Hair follicle dermal papilla cell (primary cell): ENCODE measurements at places on chromosomes 3 and 15. TPM values are rescaled to one million over a fixed set of nuclear protein-coding genes. Genes with fewer than 3 reads are reported as not detected.

The CCR5 gene
- not detected in 2 replicates for total RNA-seq

The LRRIQ4 gene
- total RNA-seq: 0.16 and 0.36 TPM in 2 replicates

The ALDH1L1 gene
- 0.16 TPM in 1 of 2 replicates, not detected in the other for total RNA-seq

The PLA2G4D gene
- total RNA-seq: not detected in 2 replicates

The RETNLB gene
- not detected in 2 replicates for total RNA-seq

The CCNB2 gene
- total RNA-seq: 6.2 and 7.6 TPM in 2 replicates

The ZNF385D gene
- total RNA-seq: 1.2 and 1.6 TPM in 2 replicates

The BTLA gene
- total RNA-seq: under 0.01 TPM in 1 of 2 replicates, not detected in the other

The CADM2 gene
- total RNA-seq: under 0.01 and 0.12 TPM in 2 replicates

The SPG11 gene
- total RNA-seq: 65.0 and 83.9 TPM in 2 replicates

The EEF1AKMT4 gene
- total RNA-seq: 4.7 TPM in 2 replicates

The PTX3 gene
- 496 and 515 TPM in 2 replicates for total RNA-seq

The GOLGA6B gene
- total RNA-seq: not detected in 2 replicates

The LRRC31 gene
- not detected in 2 replicates for total RNA-seq
